ENCODE measurements at places on chromosomes 1 and 21. TPM values are rescaled to one million over a fixed set of nuclear protein-coding genes. Genes with fewer than 3 reads are reported as not detected.

Gene RGS1
- total RNA-seq = not detected

Gene DIO1
- not detected for total RNA-seq

Gene ST7L
- total RNA-seq = 26.5 TPM

Gene CHRM3
- total RNA-seq = 6.9 TPM

Gene TMEM61
- total RNA-seq = 0.47 TPM

Gene SH2D1B
- not detected for total RNA-seq

Gene RSPH1
- 0.42 TPM for total RNA-seq

Gene SYTL1
- total RNA-seq = 41.0 TPM

Gene FLG2
- total RNA-seq = not detected

Gene BCAN
- total RNA-seq = 0.78 TPM

GRCh38 chr1:205703072-205703471 is 22.8 kb upstream of the SLC45A3 start:
- H3K27ac ChIP-seq = peak overlapping the region; percentile 59
- peaks cover 20% of the 10 kb centered on the region for H3K4me1 ChIP-seq
- H3K36me3 ChIP-seq = peaks cover 9% of the 10 kb centered on the region
- no peak overlapping the region for H3K4me3 ChIP-seq
- no peaks in the 10 kb centered on the region for H3K27me3 ChIP-seq

DNA sequence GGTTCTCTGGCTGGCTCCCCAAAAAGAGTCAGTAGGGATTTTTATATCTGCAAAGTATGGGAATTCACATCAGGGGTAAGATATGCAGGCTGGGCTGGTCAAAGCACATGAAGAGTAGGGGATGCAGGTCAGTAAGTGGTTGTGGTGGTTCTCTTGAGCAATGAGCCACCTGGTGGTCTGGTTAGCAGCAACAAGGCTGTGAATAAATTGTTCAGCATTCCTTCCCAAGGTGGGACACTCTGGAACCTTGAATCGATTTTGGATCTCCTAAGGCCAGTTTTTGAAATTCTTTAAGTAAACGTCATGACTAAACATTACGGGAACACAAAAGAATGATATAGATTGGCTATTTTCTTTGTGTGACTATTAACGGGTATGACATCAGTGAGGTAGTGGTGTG is 563.0 kb upstream of the NEGR1 start:
- H3K4me3 ChIP-seq = no peak overlapping the region
- H3K27ac ChIP-seq = no peak overlapping the region
- DNase-seq = no peak
- no peaks in the 10 kb centered on the region for H3K27me3 ChIP-seq

GRCh38 chr21:39159342-39160063 is 23.7 kb downstream of the PSMG1 start:
- no peaks in the 10 kb centered on the region for H3K36me3 ChIP-seq
- no peaks in the 10 kb centered on the region for H3K27me3 ChIP-seq
- peaks cover 4% of the 10 kb centered on the region for H3K4me1 ChIP-seq
- no peak overlapping the region for H3K4me3 ChIP-seq
- no peak for DNase-seq

- no peaks in the 10 kb centered on the region for H3K4me1 ChIP-seq
- H3K4me3 ChIP-seq = no peak overlapping the region
- DNase-seq = no peak
- no peaks in the 10 kb centered on the region for H3K36me3 ChIP-seq
- no peaks in the 10 kb centered on the region for H3K27me3 ChIP-seq
Measured at GRCh38 chr1:213383465-213383864, 332.4 kb downstream of the RPS6KC1 start.

GRCh38 chr1:186762653-186763052 is 66.1 kb upstream of the PLA2G4A start:
- no peaks in the 10 kb centered on the region for H3K36me3 ChIP-seq
- H3K4me1 ChIP-seq = peaks cover 17% of the 10 kb centered on the region

DNA sequence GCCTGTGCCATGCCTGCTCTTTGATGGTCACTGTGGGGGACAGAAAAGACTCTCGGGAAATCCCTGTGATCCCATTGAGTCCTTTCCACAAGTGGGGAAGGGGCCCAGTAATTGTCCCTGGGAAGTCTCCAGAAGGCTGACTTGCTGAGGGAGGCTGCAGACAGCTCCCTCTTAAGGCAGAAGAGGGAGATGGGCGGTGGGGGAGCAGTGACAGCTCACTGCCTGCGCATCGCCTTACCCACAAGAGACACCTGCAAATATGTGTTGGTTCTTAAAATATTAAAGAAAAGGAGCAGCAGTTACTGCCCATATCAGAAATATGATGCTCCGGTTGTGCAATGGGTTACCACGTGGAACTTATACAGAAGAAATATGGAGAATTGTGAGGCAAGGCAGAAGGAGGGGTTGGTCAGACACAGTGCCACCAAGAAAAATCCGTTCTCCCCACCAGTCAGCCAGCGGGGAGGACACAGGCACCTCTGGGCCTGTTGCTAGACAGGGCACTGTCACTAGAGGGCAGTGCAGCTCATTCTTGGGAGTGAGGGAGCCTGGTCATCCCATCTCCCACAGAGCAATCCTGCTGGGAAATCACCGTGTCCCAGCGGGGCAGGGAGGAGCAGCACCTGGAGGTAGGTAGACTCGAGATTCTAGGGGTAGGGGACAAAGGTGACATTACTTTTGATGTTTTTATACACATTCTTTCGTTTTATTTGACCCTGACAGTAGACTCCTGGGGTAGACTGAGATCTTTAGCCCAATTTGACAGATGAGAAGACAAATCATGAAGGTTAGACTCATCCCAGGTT is 6.9 kb upstream of the CAMK1G start:
- H3K27me3 ChIP-seq = peaks cover 47% of the 10 kb centered on the region
- H3K4me1 ChIP-seq = no peaks in the 10 kb centered on the region
- no peak overlapping the region for H3K27ac ChIP-seq
- H3K4me3 ChIP-seq = no peak overlapping the region
- DNase-seq = peak; percentile 90

DNA sequence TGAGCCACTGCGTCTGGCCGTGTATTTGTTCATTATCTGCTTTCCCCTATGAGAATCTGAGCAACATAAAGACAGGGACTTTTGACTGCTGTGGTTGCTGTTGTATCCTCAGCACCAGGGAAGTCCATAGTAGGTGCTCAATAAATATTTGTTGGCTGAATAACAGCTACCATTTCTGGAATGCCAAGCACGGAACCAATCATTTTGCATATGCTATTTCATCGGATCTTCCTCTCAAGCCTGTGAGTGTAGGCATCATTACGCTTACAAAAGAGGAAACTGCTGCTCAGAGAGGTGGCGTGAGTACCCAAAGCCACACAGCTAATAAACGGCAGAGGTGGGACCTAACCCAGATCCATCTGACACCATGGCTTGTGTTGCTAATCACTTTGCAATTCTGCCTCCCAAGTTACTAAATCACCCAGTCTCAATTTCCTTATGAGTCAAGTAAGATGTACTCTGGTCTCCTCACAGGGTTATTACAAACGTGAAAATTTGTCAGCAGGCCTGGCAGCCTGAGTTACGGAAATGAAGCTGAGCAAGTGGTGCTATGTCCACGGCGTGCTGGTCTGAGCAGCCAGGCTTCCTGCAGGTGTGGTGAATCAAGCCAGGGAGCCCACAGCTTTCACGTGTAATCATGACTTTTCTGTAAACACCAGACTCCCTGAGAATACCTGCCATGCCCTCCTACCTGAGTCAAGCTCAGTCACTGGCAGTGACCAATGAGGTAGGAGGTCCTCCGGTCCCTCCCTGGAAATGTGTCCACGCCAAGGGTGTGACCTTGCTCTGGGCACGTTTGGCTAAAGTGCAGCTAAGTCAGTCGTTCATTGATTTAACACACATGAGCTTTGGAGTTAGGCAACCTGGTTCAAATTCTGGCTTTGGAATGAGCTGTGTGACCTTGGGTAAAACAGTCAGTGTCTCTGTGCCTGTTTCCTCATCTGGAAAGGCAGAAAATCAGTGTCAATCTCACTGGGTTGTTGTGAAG is 4.8 kb upstream of the RHCE start:
- no peaks in the 10 kb centered on the region for H3K36me3 ChIP-seq
- no peak overlapping the region for H3K4me3 ChIP-seq
- H3K27me3 ChIP-seq = no peaks in the 10 kb centered on the region

- DNase-seq = no peak
- no peak overlapping the region for H3K4me3 ChIP-seq
- H3K27ac ChIP-seq = no peak overlapping the region
- peaks cover 2% of the 10 kb centered on the region for H3K4me1 ChIP-seq
- peaks cover 9% of the 10 kb centered on the region for H3K27me3 ChIP-seq
Measured at GRCh38 chr1:21530368-21531016, 21.3 kb downstream of the ALPL start.

- no peaks in the 10 kb centered on the region for H3K27me3 ChIP-seq
- no peak overlapping the region for H3K4me3 ChIP-seq
- no peak for DNase-seq
- H3K4me1 ChIP-seq = peaks cover 27% of the 10 kb centered on the region
- peak overlapping the region; percentile 18 for H3K27ac ChIP-seq
- no peaks in the 10 kb centered on the region for H3K36me3 ChIP-seq
Measured at GRCh38 chr1:203564024-203564423, 62.6 kb upstream of the ATP2B4 start.

DNA sequence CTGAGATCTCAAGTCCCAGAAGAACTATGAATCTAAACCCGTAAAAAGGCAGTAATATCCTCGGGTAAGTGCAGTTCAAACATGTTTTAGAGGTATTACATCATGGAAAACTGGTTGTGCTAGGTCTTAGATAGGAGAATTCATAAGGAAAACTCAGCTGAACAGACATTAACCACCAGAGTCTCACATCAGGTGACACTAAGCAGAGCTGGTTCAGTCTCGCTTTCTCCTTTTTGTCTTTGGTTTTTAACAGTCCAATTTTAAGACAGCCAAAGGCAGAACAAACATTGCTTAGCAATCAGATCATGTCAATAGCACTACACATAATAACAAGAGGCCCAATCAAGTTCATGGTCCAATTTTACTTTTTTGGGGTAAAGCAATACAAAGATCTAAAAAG is 63.1 kb upstream of the MUTYH start:
- no peak for DNase-seq
- H3K36me3 ChIP-seq = no peaks in the 10 kb centered on the region
- H3K4me1 ChIP-seq = peaks cover 23% of the 10 kb centered on the region
- no peaks in the 10 kb centered on the region for H3K27me3 ChIP-seq
- H3K27ac ChIP-seq = peak overlapping the region; percentile 90

- H3K36me3 ChIP-seq = no peaks in the 10 kb centered on the region
- no peak overlapping the region for H3K4me3 ChIP-seq
- peak; percentile 47 for DNase-seq
- no peak overlapping the region for H3K27ac ChIP-seq
Measured at GRCh38 chr1:154186177-154186576, 5.7 kb downstream of the TPM3 start.

GRCh38 chr1:43538143-43538487 is 7.4 kb downstream of the PTPRF start:
- no peak for DNase-seq
- H3K4me3 ChIP-seq = no peak overlapping the region
- H3K4me1 ChIP-seq = peaks cover 77% of the 10 kb centered on the region
- H3K27ac ChIP-seq = peak overlapping the region; percentile 14
- no peaks in the 10 kb centered on the region for H3K27me3 ChIP-seq

DNA sequence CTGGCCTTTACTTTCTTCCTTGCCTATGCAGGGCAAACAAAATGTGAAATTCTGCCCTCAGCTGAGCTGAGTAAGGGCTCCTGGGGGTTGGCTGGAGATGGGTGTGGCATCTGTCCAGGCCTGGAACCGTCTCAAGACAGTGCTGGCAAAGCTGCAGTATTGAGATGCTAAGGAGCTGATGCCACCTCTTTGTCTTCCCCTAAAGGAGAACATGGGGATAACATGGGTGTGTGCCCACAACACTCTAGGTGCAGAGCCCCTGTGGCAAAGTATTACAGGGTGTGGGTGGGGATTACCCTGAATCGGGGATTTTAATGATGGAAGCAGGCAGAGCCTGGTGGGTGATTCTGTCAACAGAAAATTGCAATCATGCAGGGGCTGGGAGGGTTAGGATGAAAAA is 2.5 kb upstream of the ST3GAL3 start:
- H3K4me1 ChIP-seq = peaks cover 18% of the 10 kb centered on the region
- H3K27ac ChIP-seq = peak overlapping the region; percentile 39
- peaks cover 14% of the 10 kb centered on the region for H3K36me3 ChIP-seq
- H3K4me3 ChIP-seq = no peak overlapping the region
- no peak for DNase-seq
- no peaks in the 10 kb centered on the region for H3K27me3 ChIP-seq

DNA sequence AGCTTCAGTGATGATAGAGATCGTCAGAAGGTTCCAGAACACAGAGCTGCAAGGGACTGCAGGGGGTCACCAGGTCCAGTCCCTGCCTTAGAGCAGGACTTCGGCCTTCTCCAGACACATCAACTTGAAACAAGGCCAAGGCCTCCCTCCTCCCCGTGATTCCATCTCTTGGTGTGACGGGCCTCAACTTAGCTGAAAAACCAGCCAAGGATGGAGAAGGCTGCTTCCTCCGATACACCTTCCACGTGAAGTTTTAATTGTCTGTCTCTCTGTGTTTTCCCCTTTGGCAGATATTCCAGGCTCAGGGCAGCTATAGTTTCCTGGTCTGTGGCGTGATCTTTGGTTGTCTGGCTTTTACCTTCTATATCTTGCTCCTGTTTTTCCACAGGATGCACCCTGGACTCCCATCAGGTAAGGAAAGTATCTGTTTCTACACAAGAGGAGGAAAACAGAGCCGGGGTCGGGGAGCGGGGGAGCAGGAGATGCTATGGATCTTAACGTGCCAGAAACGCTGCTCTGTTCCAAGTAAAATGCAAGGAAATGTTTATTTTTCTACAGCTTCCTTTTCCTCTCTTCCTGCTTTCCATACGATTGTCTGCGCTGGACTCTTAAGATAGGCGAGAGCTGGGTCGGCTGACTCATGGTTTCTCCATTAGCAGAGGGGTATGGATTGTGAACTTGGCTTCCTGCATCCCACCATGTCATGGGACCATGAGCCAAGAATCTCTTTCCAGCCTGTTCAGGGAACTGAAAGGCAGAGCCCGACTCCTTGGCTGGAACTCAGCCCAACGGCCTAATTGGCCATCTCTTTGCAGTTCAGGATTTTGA is 32.8 kb downstream of the ELK4 start:
- DNase-seq = no peak
- H3K36me3 ChIP-seq = peaks cover 11% of the 10 kb centered on the region
- H3K4me3 ChIP-seq = no peak overlapping the region
- no peaks in the 10 kb centered on the region for H3K27me3 ChIP-seq
- peaks cover 16% of the 10 kb centered on the region for H3K4me1 ChIP-seq
- peak overlapping the region; percentile 75 for H3K27ac ChIP-seq

DNA sequence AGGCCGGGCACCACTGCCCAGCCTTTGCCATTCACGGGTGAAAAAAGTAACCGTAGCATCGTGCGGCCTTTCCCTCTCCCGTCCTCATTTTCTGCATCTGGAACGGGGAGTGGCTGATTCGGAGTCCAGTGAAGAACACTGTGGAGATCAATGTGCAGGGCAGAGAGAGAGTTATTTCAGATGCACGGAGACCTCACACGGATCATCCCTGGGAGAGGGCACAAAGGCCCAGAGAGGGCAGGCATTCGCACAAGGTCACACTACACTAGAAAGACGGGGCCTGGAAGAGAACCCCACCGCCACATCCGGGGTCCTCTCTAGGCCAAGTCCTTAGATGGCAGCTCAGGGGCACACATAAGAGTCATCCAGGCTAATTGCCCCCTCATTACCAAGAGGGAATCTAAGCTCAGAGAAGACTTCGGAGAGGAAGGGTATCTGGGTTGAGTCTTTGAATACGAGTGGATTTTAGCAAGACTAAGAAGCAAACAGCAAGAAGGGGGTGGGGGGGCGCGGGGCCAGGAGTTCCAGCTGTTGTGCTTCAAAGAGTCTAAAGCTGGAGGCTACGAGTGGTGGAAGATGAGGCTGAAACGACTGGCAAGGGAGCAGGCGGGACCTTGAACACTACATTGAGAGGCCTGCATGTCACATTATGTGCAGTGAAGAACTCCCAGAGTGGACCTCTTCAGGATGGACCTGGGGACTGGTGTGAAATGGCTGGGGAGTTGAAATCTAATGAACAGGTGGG is 857 bp downstream of the GPX7 start:
- DNase-seq = no peak
- H3K4me1 ChIP-seq = peaks cover 25% of the 10 kb centered on the region
- no peaks in the 10 kb centered on the region for H3K27me3 ChIP-seq
- H3K36me3 ChIP-seq = peaks cover 19% of the 10 kb centered on the region
- H3K27ac ChIP-seq = peak overlapping the region; percentile 90
- peak overlapping the region; percentile 73 for H3K4me3 ChIP-seq
